ENCODE measurements at places on chromosomes 3 and 15.

DNA sequence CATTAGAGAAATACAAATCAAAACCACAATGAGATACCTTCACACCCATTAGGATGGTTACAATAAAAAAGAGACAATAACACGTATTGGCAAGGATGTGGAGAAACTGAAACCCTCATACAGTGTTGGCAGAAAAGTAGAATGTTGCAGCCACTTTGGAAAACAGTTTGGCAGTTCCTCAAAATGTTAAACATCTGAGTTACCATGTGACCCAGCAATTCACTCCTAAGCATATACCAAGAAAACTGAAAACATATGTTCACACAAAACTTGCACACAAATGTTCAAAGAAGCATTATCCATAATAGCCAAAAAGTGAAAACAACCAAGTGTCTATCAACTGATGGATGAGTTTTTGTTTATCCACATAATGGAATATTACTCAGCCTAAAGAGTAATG lies 166.9 kb upstream of the FAM3D start:
- DNase-seq: no peak

GRCh38 chr15:101156061-101156460 lies 95.8 kb downstream of the CHSY1 start:
- no peak for DNase-seq

DNA sequence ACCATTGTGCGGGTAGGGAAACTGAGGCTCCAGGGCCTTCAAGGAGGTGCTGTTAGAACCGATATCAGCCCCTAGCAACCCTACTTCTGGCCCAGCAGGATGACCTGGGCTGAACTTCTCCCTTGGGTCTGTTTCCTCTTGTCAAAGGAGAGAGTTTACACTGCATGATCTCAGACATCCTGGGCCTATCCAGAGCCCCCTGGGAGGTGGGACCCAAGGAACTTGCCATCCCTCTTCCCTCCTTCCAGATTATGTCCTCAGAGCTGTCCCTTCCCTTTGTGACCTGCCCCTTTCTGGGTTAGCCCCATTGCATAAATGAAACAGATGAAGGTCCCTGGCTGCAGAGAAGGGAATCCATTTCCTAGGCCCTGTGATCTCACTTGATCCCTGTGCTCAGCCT lies 12.3 kb upstream of the DNAH1 start:
- no peak for DNase-seq

GRCh38 chr3:185758912-185759311 lies 65.9 kb downstream of the IGF2BP2 start:
- no peak for DNase-seq

- no peak for DNase-seq
These were observed 8.3 kb downstream of the SERPINI1 start for GRCh38 chr3:167743799-167744198.

DNA sequence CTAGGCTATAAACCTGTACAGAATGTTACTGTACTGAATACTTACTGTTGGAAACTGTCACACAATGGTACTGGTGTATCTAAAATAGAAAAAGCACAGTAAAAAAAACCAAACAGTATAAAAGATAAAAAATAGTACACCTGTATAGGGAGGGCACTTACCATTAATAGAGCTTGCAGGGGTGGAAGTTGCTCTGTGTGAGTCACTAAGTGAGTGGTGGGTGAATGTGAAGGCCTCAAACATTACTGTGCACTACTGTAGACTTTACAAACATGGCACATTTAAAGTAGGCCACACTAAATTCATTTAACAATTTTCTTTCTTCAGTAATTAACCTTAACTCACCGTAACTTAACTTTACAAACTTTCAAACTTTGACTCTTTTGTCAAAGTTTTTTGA lies 22.0 kb downstream of the B3GALNT1 start:
- DNase-seq: no peak

GRCh38 chr3:71854096-71854495 lies 69.1 kb upstream of the PROK2 start:
- no peak for DNase-seq

DNA sequence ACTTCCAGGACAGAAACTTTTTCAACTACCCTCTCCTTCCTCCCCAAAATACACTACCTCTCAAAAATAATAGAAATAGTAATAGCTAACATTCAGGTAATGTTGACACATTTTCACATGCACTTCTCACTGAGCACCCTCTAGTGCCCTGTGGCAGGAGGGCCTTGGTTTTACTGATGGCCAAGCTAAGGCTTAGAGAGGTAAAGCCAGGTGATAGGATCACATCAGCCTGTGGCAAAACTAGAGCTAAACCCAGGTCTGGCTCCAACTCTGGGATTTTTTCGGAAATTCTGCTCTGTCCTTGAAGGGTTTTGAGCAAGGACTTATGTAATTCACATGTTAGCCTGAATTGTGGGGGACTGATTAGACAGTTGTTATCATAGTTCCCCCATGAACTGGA lies 922 bp upstream of the TAMM41 start:
- no peak for DNase-seq
